ENCODE measurements at places on chromosomes 5 and 9. TPM values are rescaled to one million over a fixed set of nuclear protein-coding genes. Genes with fewer than 3 reads are reported as not detected.

DNA sequence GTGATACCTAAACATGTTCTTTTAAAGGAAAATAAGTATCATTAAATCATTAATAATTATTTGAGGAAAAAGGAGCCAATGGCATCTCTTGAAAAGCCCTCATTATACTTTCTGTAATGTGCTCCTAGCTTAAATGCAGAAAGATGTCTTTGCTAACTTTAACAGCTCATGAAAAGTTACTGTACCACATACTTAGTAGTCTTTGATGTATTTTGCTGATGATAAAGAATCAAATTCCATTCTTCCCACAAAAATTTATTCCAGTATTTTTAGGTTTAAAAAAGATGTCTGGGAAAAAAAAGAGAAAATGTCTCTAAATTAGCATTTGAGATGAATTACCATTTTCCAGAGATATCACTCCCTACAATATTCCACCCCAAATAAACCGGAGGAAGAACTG lies 112.5 kb downstream of the PPP2R2B start:
- peak; percentile 3 for DNase-seq

DNA sequence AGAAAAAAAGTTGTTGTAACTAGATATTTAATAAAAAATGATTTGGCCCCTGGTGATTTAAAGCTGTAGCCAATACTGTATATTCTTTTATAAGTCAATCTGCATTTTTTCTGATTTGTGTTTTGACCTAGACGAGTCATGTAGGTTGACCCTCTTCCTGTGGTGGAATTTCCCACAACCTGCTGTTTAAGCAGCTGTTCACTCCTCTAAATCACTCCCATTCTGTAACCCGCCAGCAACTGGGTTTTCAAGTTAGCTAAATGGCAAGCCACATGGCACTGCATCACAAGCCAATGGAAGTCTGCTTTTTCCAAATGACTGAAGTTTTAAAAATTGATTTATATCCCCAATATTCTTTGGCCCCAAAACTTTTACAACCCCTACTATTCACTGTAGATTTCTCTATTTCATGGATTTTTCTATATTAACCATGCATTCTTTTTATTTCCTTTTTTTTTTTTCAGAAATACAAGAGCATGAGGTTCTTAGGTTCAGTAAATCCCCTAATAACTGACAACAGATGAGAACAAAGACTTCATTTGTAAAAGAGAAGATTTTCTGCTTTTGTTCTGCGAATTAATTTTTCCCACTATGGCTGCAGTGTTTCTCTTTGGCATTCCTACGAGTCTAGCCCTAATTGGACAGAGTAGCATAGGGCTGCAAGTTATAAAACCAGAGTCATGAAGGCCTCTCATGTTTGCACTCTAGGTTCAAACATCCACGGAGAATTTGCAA lies 184.5 kb upstream of the TLE4 start:
- no peak for DNase-seq

GRCh38 chr5:100900142-100900795 lies 2.8 kb downstream of the ST8SIA4 start:
- no peak for DNase-seq

GRCh38 chr9:26437056-26437711 lies 455.4 kb downstream of the CAAP1 start:
- DNase-seq = no peak

DNA sequence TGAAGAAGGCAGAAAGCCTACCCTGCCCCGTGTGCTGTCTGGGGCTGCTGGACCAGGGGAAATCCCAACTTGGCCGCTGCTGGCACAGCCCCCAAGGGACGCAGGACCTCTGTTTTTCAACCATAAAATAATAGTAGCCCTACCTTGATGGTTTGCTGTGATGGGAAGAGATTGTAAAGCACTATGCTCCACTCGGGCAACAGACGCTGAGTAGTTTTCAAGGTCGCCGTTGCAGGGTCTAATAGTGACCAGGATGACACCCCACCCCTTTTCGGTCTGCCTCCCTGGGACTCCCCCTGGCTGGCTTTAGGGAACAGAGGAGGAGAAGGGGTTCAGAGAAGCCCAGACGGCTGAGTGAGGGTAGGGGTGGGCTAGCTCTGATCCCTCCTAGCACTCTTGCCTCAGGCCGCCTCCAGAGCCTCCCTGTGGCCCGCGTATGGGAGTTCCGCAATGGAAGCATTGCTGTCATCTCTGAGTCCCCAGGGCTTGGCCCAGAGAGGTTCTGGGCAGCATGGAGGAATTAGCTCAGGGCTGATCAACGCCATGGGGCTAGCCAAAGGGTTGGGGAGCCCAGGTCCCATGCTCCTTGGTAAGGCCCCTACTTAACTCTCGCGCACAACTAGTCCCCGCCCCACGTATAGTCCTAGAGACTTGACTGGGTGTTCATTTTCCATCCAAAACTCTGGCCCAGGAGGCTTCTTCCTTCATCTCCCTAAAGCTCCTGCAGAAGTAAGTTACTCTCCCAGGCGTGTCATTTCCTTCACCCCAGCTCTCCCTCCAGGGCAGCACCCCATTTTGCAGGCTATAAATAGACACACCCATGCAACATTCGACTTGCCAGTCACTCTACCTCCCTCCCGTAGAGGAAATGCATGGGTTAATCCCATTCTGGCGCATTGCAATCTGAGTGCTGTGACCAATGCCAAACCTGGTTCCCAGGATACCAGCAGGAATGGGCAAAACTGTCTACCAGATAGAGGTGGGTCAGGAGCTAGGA lies 1.1 kb upstream of the IRF1 start:
- no peak for DNase-seq

Gene GPBP1
- polyA plus RNA-seq = 34.0 TPM

GRCh38 chr5:140041492-140042392 lies 1.4 kb downstream of the NRG2 start:
- no peak for DNase-seq

Gene ARHGEF39
- polyA plus RNA-seq = 4.1 TPM

Gene NOP16
- polyA plus RNA-seq = 36.8 TPM

Gene TRPM3
- polyA plus RNA-seq = 0.07 TPM

DNA sequence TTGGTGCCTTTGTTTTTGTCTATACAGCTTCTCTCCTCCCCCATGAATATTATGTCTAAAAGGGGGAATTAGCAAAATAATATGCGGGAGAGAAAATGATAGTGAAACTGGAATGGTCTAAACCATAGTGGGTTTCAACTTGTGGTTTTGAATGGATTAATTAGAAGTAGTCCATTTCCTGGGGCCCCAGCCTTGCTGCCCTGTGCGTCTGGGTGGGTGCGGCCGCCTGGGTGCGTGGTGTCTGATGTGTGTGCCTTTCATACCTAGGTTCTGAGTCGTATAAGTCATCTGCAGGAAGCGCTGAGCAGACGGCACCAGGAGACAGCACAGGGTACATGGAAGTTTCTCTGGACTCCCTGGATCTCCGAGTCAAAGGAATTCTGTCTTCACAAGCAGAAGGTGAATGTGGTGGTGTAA lies 120.0 kb upstream of the CACNA1B start:
- peak; percentile 35 for DNase-seq

Gene PTGER4
- polyA plus RNA-seq = 0.28 TPM

Gene NIM1K
- polyA plus RNA-seq = 1.3 TPM

GRCh38 chr5:154611341-154611767 lies 133.3 kb upstream of the HAND1 start:
- DNase-seq = no peak

DNA sequence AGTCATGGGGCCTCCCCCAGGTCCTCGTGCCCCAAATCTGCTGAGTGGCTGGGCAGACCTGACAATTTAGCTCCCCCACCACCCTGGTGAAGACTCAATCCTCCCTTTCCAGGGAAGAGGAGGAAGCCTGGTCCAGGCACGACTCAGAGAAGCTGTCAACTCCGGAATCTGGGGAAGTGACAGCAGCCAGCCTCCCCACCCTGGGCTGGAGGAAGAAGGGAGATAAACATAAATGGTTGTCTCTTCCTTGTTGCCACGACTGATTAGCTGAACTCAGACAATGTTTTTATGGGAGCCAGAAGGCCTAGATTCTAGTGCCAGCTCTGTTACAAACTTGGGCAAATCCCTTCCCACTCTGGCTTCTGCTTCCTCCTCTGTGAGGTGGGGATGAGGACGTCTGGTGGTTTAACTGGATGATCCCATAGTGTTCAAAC lies 15.4 kb downstream of the CCDC69 start:
- no peak for DNase-seq

GRCh38 chr5:141879426-141879759 lies 1.2 kb upstream of the PCDH1 start:
- no peak for DNase-seq

DNA sequence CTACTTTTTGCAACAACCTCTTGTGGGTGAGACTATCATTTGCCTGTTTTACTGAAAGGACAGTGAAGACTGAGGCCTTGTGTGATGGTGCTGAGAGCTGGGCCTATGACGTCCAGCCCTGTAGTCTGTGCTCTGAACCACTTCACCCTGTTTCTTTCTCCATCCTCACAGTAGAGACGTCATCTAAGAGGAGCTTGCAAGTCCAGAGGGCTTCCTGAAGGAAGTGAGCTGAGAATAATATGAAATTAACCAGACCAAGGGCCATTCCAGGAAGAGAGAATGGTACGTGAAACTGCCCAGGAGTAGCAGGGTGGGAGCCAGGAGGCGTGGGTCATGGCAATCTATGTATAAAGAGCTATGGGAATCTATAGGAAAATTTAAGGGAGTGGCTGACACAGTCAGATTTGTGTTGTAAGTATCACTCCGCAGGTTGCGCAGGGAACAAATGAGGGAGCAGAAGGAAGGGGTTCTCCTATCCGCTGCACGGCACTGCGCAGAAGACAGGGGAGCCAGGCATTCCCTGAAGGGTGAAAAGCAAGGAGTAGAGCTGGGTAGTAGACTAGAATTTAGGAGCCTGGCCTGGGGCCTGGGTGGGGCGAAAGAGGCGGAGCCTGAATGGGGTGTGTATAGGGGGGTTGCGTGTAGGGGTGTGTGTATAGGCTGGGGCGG lies 596 bp upstream of the FGFR4 start:
- no peak for DNase-seq

- DNase-seq = peak; percentile 45
Measured at GRCh38 chr9:129726322-129727160, 26.3 kb downstream of the PTGES start.

- no peak for DNase-seq
Measured at GRCh38 chr5:86757824-86758223, 140.1 kb downstream of the COX7C start.

DNA sequence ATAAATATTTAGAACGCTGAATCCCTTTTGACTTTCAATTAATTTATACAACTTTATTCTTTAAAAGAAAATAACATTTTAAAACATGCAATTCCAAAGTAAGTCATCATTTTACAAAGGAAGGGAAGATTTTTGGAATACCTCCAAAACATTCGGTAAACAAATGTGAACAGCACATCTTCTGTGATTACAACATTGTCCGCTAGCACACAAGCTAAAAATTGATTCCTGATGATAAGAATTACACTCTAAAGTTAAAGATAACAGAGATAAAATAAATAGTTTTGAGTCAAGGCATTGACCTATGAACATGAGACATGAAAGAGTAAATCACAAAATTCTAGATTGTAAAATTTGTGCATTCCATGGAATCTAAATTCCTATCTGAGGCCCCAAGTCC lies 56.2 kb upstream of the TRAF1 start:
- no peak for DNase-seq

DNA sequence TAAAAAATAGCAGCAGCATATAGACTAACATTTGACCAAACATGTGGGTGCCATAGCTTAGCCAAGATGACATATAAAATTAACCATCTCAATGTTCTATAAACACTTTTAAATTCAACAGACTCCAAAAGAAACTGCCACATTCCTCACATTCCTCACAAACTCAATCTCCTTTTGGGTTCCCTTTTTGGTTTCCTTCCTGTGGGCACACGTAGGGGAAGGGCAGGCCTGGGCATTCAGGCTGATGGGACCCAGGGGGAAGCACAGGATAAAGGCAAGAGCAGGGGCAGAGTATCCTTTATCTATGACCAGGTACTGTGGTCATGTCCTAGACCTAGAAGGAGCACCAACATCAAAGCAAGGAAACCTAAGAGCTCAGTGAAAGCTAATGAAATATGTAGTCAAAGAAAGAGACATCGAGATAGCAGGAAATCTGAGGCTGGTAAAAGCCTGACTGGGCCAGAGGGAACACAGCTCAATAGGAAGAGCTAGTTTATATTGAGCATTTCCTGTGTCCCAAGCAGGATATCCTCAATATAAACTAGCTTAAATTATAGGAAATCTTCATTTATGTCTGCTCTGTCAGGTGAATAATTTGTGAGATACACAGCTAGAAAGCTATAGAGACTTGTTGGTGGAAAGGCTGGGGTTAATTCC lies 13.6 kb upstream of the ERAP1 start:
- no peak for DNase-seq

GRCh38 chr5:93532370-93532769 lies 48.6 kb downstream of the NR2F1-AS1 start:
- DNase-seq = peak; percentile 63

DNA sequence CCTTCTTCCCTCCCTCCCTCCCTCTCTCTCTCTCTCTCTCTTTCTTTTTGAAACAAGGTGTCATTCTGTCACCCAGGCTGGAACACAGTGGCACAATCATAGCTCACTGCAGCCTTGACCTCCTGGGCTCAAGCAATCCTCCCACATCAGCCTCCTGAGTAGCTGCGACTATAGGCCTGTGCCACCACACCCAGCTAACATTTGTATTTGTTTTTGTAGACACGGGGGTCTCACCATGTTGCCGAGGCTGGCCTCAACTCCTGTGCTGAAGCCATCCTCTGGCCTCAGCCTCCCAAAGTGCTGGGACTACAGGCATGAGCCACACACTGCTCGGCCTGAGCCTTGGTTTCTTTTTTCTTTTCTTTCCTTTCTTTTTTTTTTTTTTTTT lies 45.8 kb downstream of the PLPP7 start:
- no peak for DNase-seq

GRCh38 chr9:21817176-21817575 lies 14.7 kb downstream of the MTAP start:
- DNase-seq = no peak

GRCh38 chr9:17063535-17064135 lies 71.2 kb upstream of the CNTLN start:
- DNase-seq = no peak

- DNase-seq = no peak
Measured at GRCh38 chr5:16453609-16454008, 12.0 kb downstream of the ZNF622 start.

- DNase-seq = no peak
Measured at GRCh38 chr5:153991168-153991567, 47.5 kb downstream of the FAM114A2 start.

Gene PCA3
- polyA plus RNA-seq = not detected

DNA sequence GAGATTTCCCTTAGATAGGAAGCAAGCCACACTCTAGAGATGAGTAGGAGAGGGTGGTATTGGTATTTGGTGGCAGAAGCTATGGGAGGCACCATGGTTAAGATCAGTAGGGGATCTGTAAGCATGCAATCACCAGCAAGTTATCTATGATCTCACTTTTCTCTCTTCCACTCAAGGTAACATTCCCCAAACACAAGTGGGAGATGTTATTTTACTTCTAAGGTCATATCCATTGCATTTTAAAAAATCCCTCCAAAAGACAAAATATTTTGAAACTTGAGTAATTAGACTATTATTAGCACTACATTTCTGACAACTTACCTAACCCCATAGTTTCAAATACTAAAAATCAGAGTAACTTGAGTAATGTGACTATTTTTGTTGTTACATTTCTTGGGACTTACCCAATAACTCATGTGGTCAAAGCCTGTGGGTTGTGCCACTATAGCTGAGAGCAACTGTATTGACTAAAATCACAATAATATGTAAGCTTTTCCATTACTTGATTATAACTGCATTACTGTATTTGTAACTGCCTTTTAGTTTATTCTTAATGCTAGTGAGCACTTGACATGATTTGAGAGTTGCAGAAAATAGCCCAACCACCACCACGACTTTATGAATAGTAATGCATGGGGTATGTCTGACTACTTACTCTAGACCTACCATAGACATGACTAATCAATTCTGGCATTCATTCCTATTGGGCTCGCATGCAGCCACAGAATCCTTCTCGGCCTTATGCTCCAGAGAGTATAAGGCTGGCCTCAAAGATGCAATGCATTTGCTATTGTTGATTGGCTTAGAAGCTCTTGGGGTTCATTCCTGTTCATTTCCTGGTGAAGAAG lies 264.7 kb downstream of the TRIM32 start:
- DNase-seq = peak; percentile 93

Data from BJ (cell line).